ENCODE measurements at places on chromosomes 12 and 14. TPM values are rescaled to one million over a fixed set of nuclear protein-coding genes. Genes with fewer than 3 reads are reported as not detected.
A peak's percentile ranks its signal among the peaks of the same experiment; 100 is the strongest.

DNA sequence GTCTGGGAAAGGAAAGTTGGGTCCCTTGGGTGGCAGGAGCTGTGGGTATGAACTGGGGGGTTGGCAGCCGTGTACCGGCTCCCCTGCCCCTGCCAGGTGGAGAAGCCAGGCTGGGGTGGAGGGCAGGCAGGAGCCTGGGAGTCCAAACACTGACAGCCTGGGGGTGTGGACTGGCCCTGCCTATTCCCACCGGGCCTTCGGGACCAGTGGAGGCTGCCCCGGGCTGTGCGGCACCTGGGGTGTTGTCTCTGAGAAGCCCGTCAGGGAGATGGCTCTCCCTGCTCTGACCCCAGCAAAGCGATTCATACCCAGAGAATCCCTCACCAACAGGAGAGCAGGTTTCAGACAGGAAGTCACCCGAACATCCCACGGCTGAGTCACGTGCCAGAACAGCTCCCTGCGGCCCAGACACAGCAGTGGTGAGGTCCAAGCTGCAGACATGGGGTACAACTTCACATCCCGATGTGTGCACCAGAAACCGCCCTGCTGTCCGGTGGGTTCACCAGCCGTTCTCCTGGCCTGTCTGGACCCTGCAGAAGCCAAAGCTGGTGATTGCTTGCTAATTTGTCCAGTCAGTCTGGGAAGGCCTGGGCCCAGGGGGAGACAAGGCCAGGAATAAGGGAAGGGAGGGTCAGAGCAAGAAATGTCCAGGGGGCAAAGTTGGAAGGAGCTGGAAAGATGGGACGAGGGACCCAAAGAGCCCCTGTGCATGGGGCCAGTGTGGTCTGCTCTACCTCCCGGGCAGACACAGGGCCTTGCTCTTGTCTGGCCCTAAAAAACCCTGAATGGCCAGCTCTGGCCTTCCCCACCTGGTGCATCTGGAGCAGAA lies 2.1 kb upstream of the GPR132 start:
- no peak for DNase-seq

CMA1 gene
- 0.69 TPM for total RNA-seq

RASSF8 gene
- 13.1 TPM for total RNA-seq

- DNase-seq, result no peak
Observed at GRCh38 chr12:124663206-124663605, 95.8 kb upstream of the NCOR2 start.

ENDOU gene
- total RNA-seq, result not detected

- DNase-seq, result no peak
Observed at GRCh38 chr12:112234303-112234702, 108.9 kb downstream of the TRAFD1 start.

B3GNT4 gene
- total RNA-seq, result 0.06 TPM

DNA sequence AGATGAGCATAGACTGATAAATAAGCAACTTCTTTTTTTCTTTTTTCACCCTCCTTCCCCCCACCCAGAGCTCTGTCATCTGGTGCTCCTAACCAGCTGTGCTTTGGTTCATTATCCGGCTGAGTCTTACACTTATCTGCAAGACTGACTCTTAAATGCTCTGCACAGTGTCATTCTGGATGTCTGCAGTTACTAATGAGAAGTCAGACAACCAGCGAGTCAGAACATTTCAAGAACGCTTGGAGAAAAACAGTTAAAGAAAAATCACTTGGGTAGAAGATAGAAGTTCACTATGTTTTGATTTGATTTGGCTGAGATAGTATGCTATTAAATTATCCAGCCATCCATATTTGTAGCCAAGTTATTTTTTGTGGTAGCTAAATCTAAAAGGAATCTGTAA lies 328.9 kb upstream of the PRICKLE1 start:
- DNase-seq, result no peak

DNA sequence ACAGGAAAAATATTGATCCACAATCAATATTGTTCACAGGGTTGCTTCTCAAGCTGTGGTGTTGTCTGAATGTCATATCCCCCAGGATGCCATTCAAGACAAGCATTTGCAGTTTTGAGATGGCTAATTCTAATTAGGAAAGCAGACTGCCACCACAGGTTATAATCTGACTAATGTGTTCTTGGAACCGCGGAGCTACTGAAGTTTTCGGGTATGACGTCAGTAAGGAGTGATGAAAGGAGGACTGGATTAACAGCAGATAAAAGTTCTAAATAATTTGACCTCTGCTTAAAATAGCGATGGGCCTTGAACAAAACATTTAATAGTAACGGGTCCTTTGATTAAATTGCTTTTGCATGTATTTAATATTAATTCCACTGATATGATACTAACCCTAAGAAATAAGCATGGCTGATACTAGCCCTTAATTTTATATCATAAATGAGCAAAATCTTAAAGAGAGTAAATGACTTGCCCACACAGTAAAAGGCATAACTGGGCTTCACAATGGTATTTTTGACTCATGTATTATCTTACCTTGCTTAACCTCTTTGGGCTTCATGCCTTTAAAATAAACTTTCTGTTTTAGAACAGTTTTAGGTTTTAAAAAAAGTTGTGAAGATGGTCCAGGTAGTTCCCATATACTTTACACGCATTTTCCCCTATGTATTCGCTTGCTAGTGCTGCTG lies 50.3 kb downstream of the TSHR start:
- DNase-seq, result no peak

BEGAIN gene
- 12.3 TPM for total RNA-seq

- no peak for DNase-seq
Observed at GRCh38 chr14:29320286-29320685, 553.7 kb downstream of the FOXG1 start.

DNA sequence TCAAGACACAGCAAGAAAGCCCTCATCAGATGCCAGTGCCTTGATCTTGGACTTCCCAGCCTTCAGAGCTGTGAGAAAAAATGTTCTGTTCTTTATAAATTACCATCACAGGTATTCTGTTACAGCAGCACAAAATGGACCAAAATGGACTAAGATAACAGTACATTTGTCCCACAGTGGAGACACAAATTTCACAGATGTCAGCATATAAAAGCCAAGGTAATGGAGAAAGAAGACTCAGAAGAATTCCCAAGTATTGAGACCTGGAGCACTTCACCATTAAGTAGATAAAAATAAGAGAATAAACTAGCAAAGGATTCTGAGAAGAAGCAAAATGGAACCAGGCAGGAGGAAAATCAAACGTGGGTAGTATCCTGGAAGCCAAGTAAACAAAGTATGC lies 131.0 kb downstream of the NOVA1 start:
- no peak for DNase-seq

NRXN3 gene
- total RNA-seq, result 1.6 TPM

- DNase-seq, result no peak
Observed at GRCh38 chr14:78967111-78967809, 797.1 kb downstream of the NRXN3 start.

GRCh38 chr12:2222691-2223090 lies 169.9 kb downstream of the CACNA1C start:
- DNase-seq, result no peak

- DNase-seq, result no peak
Observed at GRCh38 chr12:74365178-74365964, 172.3 kb upstream of the ATXN7L3B start.

GRCh38 chr12:115223991-115224390 lies 540.0 kb upstream of the TBX3 start:
- no peak for DNase-seq

DNA sequence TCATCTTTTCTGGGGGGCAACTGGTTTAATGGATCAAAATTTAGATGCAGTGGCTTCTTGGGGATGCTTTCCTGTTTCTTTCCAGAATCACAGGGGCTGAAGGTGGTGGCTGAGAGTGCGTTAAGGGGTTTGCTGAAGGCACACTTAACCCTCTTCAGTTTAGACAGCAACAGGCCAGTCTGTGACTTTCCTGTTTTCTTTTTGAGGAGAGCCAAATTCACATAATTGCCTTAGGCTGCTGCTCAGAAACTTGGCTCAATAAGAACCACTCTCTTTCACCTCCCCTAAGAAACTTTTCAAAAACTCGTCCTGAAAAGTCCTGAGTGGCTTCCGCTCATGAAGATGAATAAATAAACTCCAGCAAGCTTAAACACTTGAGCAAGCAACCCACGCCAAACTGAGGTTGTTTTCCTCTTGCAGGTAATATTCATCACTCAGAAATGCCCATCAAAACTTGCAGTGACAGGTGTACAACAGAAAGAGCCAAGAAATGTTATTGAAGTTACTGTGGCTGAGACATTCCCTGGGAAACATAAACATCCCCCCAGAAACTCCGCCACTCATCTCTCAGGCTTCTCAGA lies 510.4 kb downstream of the TMEM132D start:
- DNase-seq, result no peak

- DNase-seq, result no peak
Observed at GRCh38 chr12:68264158-68264855, 10.9 kb upstream of the IL22 start.

FOXN4 gene
- not detected for total RNA-seq

DNA sequence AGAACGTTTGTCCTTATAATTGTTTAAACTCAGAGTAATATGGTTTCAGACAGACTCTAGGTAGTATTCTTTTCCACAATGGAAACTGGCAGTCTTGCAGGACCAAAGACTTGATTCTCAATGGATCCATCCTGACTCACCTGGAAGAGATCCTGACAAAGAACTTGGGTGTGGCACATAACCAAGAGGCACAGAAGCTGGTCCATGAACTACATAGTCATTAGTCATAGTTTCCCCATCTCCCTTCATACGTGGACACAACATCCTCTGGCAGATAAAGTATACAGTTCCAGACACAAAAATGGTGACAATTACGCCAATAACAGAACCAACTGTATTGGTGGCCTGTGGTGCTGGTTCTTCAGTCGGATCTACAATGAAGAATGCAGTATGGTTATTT lies 55.8 kb downstream of the BCL2L14 start:
- no peak for DNase-seq

- no peak for DNase-seq
Observed at GRCh38 chr12:102526656-102527055, 46.3 kb upstream of the IGF1 start.

IQSEC3 gene
- total RNA-seq, result 1.4 TPM

- DNase-seq, result no peak
Observed at GRCh38 chr12:83220774-83221173, 534.1 kb downstream of the TMTC2 start.

- DNase-seq, result no peak
Observed at GRCh38 chr12:81206429-81206828, 128.6 kb downstream of the ACSS3 start.

GRCh38 chr12:62632411-62632918 lies 165.8 kb downstream of the MON2 start:
- peak; percentile 24 for DNase-seq

GRCh38 chr12:110591451-110592051 lies 8.4 kb upstream of the PPTC7 start:
- no peak for DNase-seq

DNA sequence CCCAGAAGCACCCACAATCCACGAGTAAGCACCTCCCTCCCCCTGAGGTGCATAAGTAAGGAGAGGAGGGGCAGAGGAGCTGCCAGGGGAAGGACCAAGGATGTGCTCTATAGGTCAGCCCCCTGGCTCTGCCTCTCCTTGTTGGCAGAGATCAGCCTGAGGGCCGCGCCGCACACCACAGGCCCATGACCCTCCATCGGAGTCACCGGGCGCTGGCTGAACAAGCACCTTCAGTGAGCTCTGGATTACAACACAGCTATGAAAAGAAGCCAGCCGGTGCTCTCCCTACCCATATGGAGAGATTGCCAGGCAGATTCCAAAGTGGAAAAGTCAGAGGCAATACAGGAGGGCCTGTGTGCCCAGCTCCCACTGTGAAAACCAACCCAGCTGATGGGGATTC lies 257.3 kb downstream of the GLT1D1 start:
- DNase-seq, result no peak

Measured in pancreas (tissue), 10 donors.